ENCODE measurements at places on chromosomes 1 and 21.

DNA sequence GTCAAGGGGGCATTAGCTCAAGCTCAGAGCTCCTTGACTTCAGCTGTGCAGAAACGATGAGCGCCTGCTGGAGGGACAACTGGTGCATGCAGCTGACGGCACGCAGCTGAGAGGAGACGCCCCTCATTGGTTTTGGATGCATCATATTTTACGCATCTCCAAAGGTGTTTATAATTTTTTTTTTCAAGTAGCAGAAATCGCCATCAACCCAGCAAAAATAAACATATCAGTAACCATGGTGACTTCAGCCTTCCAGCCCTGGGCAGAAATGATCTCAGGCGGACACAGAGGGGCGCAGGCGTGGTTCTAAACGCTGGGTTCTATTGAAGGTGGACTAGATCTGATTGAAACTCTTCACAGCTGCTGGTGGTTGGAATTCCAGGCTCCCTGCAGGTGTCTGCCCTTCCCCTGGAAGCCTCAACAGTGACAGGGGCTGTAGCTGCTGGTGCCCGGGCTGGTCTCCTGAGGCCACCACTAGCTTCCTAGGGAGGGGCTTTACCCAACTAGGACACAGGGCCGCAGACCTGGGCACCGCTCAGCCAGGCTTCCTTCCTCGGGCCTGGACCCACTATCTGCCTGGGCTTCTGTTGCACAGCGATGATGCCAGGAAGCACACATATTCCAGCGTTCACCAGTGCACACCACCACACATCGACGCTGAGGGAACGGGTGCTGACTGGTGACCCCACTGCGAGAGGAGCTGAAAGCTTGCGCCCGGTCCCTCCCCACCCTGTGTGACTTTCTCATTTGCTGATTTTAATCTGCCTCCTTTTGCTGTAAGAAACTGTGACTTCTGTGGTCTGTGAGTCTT lies 63.7 kb upstream of the ABCG1 start:
- DNase-seq = no peak

DNA sequence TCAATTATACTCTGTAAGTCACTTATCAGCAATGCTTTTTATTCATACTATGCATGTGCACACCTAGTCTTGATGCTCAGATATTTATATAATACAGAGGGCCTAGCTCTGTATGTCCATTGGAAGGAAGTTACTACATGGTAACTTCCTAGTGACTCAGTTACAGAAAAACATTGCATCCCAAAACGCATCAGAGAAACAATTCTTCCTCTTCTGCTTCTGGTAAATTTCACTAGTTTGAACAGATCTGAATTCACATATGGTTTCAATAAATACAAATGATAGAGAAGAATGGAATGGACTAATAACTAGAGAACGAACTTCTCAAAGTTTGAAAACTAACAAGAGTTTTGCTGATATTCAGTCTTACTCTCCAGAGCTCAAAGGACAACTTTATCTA lies 811.3 kb upstream of the ADGRL2 start:
- DNase-seq = no peak

DNA sequence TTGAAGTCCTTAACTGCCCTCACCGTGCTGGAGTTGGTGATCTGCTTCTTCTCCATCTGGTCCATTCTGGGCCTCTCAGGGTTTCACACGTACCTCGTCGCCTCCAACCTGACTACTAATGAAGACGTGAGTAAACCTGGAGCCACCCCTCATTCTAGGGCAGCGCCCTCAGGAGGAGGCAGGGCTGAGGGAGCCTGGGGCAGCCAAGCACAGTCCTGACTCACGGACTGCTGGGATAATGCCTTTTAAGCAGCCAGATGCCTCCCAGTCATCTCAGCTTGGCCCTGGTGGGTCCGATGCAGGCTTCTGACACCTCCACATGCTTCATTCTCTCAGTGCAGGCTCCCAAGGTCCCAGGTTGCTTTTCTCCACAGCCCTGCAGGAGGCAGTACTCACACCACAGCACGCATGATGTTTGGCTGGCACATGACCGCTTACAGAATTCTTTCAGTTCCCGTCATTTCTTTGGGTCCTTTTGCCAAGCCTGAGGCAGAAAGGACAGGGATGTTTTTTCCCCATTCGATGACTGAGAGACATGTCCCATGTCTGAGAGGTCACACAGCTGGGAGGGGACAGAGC lies 11.8 kb upstream of the SFN start:
- DNase-seq = no peak

DNA sequence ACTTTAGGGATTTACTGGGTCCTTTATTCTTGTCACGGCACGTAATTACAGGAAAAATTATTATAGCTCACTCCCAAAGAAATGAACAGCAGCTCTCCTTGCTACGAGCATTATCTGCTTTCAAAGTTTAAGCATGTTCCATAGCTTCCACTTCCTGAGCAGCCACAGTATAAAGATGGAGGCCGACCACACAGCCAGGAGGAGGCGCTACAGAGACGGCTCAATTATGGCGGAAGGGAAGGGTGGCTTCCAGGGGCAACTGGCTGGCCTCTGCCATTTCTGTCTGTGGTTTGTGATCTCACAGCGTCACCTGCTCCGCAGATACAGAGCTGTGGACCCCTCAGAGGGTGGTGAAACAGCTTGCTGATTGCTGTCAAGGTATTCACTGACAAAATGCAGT lies 212.3 kb upstream of the GREM2 start:
- DNase-seq = no peak

GRCh38 chr1:180458807-180459206 lies 43.6 kb downstream of the ACBD6 start:
- DNase-seq = no peak

- DNase-seq = no peak
Observed at GRCh38 chr1:174960362-174960761, 39.4 kb upstream of the CACYBP start.

- DNase-seq = no peak
Observed at GRCh38 chr1:24318615-24319311, 394 bp upstream of the GRHL3 start.

- DNase-seq = no peak
Observed at GRCh38 chr1:52460694-52461093, 56.3 kb downstream of the PRPF38A start.

GRCh38 chr21:14959343-14959742 lies 105.5 kb downstream of the NRIP1 start:
- no peak for DNase-seq

GRCh38 chr1:91386109-91386508 lies 18.5 kb downstream of the HFM1 start:
- no peak for DNase-seq

DNA sequence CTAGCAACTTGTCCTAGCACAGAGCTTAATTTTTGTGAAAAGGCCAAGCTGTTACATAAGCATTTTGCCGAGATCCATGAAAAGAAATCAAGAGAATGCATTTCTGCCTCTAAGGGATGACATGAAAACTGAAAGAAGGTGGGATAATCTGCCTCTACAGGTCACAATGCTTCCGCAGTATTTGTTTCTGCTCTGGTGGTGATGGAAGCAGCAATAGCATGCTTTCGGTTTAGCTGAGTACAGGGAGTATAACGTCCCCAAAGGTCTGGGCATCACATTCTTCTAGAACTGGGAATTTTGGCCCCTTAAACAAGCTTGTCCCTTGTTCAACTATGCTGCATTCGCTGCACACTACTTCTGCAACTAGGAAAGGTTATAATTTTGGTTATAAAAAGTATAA lies 14.4 kb upstream of the MAGI3 start:
- no peak for DNase-seq

GRCh38 chr1:192530254-192530653 lies 45.3 kb upstream of the RGS1 start:
- DNase-seq = no peak

DNA sequence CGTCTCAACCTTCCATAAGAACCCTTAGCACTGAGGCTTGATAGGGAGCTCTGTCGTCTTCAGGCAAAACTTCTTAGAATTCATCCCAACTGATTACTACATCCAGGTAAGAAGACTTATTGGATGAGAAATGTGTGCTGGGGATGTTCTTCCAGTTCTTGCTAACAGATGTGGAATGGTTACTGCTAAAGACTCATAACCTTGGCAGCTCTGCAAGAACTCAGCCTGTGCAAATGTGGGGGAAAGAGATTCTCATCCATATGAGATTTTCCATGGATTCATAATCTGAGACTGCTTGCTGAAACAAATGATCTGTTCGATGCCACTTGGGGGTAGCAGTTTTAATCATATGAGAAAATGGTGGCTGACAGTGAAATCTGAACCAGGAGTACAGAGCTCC lies 48.2 kb downstream of the NTPCR start:
- DNase-seq = no peak

DNA sequence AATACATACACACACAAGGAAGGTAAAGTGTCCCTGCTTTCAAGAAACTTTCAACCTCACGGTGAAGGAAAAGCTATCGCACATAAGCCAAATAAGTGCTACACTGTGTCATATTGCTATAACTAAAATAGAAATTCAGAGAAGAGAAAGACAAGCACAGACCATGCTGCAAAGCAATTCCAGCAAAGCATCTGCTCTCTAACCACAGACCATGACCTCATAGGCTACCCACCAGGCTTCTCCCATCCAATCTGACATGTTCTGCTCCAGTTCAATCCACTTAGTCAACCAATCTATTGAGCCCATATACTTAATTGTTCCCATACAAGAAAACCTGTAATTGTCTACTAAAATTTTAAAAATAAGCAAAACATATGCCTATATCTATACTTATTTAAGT lies 211.3 kb downstream of the BARHL2 start:
- no peak for DNase-seq

DNA sequence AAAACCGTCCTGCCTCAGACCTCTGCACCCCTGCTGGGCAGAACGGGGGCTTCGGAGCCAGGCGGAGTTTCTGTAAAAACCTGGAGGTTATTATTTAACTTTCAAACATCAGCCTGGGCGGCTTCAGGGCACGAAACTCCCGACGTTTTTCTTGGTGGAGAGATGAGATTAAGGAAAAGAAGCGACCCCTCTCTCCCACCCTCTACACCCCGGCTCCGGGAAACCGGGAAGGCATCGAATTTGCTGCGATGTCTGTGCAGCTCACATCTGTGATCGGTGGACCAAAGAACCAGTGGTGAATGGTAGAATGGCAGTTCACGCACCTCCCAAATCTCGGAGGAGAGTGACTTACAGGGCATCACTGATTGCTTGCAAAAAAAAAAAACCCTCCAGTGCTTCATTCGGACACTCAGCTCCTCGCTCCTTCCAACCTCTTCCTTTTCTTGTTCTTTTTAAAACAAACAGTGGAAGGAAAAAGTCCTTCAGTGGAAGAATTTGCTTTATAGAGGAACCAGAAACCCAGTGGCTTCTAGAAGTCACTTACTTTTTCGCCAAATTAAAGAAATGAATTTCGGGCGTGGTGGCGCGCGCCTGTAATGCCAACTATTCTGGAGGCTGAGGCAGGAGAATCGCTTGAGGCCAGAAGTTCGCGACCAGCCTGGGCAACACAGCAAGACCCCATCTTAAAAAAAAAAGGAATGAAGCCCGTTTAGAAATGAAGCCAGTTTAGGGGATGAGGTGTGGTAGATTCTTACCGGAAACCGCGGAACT lies 884 bp downstream of the PHACTR4 start:
- peak; percentile 12 for DNase-seq

DNA sequence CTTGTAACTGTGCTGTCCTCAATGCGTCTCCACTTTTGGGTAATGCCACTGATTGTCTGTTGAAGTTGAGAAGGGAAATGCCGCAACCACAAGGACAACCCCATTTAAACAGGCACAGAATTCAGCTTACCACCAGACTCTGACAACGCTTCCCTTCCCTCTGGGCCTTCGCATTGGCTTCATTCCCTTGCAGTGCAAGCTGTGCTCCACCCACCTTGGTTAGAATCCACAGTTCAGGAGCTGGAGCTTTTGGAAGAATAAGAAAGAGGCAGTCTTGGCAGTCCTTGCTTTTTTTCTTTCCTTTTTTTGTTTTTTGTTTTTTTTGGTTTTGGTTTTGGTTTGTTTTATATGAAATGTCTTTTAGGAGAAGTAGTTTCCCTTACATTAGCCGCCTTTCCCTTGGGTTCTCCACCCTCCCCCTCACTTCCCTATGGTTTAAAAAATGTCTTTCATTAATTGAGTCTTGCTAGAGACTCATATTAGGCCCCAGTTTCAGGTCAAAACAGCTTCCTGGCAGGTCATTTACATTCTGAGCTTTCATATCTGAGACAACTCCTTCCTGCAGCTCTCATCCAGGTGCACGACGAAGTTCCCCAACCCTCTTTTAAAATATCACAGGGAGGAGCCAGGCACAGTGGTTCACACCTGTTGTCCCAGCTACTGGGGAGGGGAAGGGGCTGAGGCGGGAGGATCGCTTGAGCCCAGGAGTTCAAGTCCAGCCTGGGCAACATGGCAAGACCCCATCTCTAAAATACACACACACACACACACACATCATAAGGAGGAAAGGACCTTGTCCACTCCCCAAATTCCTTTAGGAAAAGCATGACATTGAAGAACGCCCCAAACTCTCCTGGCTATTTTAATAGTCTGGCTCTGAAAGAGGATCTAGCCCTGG lies 20.7 kb upstream of the LAX1 start:
- peak; percentile 29 for DNase-seq

GRCh38 chr1:91725618-91725988 lies 160.3 kb downstream of the TGFBR3 start:
- no peak for DNase-seq

DNA sequence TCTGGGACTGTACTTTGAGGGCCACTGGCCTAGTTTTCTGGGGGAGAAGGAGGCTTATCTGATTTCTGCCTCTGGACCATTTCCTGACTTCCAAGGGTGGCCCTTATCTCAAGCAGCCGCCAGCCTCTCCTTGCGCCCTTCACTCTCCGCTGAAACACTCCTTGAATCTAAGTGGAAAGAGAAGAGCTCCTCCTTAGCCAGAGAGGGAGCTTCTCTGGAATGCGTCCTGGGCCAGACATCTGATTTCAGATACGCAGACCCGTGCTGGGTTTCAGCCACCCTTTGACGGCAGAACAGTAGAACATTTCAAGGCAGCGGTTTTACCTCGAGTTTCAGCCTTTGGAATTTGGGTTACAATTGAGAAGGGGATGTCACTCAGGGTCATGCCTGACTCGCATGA lies 308.0 kb downstream of the CAMTA1 start:
- DNase-seq = no peak

GRCh38 chr1:195466639-195467038 lies 1141.6 kb downstream of the KCNT2 start:
- DNase-seq = no peak
